ENCODE measurements at places on chromosomes 3 and 15. TPM values are rescaled to one million over a fixed set of nuclear protein-coding genes. Genes with fewer than 3 reads are reported as not detected.

MST1R gene
- total RNA-seq = 38.1 TPM

DNA sequence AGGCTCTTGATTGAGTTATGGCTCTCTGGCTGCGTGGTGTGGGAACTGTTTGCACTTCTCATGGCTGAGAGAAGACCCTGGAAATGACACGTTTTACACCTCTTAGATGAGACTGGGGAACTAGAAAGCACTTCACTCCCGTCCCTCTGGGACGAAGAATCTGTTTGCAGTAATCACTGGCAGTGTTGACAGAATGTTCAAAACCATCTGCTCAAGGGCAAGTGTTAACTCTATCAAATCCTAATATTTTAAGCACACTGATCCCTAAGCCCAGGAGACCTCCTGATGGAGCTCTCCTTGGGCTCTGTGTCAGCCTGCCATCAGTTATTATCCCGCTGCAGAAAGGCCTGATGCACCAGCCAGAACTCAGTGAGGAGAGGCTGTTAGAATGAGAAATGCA lies 323.8 kb upstream of the DNAJC19 start:
- no peak for DNase-seq

- no peak for DNase-seq
Observed at GRCh38 chr3:44584646-44585501, at the start of gene ZNF660. Gene ZNF660, plus strand, starts transcription at chr3:44584964. Its CDS starts 9,230 bp downstream, at chr3:44594194.

MTFMT gene
- total RNA-seq = 18.7 TPM

GMNC gene
- 0.25 TPM for total RNA-seq

DNA sequence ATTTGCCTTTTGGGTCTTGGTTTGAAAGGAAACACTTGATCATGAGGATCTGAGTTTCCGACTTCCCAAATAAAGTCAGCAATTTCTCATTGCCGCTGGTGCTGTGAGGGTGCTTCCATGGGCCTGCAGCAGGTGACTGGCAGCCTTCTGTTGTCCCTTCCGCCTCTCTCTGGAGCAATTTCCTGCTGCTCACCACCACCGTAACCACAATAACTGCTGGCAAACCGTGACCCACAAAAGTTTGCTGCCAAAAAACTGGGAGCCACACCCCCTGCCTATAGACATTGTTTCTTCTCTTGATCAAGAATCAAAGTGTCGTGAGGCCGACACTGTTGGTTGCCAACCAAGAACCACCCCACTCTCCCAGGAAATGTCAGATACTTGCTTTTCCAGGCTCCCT lies 164.0 kb downstream of the NR2F2 start:
- DNase-seq = no peak

- no peak for DNase-seq
Observed at GRCh38 chr3:180311242-180311641, 274.5 kb upstream of the PEX5L start.

ARNT2 gene
- 8.1 TPM for total RNA-seq

DNA sequence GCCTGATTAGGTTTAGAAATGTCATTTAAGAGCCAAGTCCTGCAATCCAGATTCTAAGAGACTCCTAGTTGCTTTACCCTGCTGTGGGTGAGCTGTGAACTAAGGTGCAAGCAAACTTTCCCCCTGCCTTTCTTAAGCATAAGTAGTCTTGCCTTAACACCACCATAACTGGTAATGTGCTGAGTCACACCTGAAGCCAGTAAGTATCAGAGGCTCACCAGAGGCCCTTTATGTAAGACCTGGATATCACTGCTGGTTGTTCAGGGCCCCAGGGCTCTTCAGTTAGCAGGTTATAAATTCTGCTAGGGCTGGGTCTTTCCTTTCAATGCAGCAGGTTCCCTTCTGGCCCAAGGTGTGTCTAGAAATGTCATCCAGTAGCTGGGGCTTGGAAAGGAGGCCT lies 509.9 kb downstream of the VGLL3 start:
- no peak for DNase-seq

- DNase-seq = peak; percentile 70
Observed at GRCh38 chr3:51340013-51340829, 44.9 kb upstream of the MANF start.

DNA sequence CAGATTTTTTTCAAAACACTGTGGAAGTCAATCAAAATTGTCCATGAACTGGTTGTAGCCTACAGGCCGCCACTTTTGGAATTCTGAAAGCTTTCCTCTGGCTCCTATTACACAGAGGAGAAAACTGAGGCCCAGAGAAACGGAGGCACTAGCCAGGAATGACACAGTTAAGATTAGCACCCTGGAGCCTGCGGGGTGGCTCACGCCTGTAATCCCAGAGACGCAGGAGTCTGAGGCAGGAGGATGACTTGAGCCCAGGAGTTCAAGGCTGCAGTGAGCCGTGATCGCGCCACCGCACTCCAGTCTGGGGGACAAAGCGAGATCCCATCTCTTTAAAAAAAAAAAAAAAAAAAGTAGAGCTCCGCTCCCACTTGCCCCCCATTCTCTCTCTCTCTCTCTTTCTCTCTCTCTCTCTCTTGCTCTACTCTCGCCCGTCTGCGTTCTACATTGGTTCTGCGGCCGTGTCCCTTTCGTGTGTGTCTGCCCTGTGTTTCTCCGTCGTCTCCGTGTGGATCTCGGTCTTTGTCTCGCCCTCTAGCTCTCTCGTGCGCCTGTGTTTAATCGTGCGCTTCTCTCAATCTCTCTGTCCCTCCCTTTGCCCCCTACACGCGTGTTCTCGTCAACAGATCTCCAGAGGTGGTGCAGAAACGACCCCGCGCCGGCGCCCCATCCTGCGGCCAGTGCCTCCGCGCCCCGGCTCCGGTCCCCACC lies 512 bp upstream of the TRH start:
- no peak for DNase-seq

SCAMP5 gene
- total RNA-seq = 6.6 TPM

CKMT1A gene
- total RNA-seq = 37.6 TPM

MYEF2 gene
- 7.1 TPM for total RNA-seq

DNA sequence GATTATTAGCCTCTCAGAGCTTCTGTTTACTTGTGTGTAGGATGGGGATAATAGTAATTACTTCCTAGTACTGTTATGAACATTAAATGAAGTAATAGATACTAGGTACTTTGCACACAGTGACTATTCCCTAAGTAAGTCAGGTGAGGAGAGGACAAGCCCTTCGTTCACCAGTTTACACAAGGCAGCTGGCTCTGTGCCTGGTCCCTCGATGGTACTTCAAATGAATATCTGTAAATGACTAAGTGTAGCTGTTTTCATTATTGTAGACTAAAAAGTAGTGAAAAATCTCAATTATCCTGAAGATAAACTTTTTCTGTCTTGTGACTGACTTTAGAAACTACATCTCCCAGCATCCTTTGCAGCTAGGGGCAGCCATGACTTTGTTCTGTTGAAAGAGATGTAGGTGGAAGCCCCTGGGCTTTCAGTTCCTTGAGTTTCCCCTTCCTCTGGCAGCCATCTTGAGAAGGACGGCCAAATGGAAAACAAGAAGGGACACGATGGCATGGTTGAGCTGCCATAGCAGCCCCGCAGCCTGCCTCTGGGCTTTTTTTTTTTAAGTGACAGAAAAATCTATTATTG lies 11.7 kb upstream of the WNT7A start:
- DNase-seq = no peak

DNA sequence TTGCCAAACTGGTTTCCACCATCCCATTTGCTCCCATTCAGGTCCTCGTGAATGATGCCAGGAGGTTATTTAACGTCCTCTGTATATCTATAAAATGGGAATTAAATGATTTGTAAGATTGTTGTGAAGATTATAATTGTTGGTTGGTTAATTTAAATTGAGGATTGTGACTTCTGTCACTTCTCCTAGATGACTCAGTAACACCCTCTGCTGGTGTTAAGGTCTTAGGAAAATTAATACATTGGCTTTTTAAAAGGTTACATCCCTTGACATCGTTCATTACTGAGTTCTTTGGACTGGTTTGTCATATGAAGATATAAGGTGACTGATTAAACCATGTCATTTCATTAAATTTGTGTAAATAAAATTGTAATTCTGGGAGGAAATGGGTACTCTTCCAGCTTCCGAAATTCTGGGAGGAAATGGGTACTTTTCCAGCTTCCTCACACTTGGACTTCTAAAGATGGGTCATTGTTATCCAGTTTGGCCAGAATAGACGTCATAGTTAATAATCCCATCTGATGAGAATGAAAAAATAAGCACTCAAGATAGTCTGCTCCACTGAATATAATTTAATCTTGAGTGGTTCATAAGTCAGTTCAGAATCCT lies 33.3 kb upstream of the PAQR5 start:
- no peak for DNase-seq

GRCh38 chr3:69490971-69491370 lies 105.1 kb upstream of the FRMD4B start:
- DNase-seq = no peak

- DNase-seq = no peak
Observed at GRCh38 chr3:182136008-182136910, 424.5 kb downstream of the SOX2 start.

SUSD5 gene
- 0.98 TPM for total RNA-seq

DNA sequence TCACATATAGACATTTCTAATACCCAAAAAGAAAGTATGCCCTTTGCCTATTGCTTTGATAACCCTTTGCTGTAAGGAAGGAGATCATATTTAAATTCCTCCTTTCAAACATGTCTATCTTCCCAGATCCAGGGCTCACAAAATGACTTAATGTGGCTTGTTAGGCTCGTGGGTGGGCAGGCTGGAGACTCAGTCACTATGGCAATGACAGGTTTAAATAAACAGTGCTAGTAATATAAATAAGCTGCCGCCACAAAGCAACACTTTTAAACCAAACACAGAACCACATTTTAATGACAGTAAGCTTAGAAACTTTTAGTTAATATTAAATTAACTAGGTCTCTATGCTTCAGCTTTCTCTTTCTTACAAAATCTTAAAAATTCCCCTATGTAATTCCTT lies 616.0 kb upstream of the NAALADL2 start:
- DNase-seq = no peak

SLC28A2 gene
- not detected for total RNA-seq

TNNC1 gene
- 1.7 TPM for total RNA-seq

REC114 gene
- not detected for total RNA-seq

- DNase-seq = no peak
Observed at GRCh38 chr15:90844696-90845095, 23.7 kb upstream of the FURIN start.

DNA sequence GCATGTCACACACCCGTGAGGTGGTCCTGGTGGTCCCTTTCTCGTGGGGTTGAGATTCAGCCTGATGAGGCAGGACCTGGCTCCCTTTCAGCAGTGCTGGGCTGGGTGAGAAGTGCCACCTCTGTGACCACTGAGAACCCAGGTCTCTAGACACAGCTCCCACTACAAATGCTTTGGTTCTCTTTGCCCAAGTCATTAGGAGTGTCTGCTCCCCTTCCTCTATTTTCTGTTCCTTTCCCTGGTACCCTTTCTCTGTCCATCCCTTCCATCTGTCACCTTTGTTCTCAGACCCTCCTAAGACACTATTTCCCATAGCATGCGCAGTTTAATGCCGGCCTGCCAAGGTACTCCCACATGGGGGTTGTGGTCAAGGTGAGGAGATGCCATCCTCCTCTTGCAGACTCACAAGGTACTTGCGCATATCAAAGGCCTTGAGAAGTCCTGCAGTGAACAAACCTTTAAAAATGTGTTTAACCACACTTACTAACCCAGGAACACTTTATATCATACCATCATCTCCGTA lies 297.7 kb downstream of the LRTM1 start:
- no peak for DNase-seq

CHRM5 gene
- not detected for total RNA-seq

GRK7 gene
- total RNA-seq = 0.98 TPM

DNA sequence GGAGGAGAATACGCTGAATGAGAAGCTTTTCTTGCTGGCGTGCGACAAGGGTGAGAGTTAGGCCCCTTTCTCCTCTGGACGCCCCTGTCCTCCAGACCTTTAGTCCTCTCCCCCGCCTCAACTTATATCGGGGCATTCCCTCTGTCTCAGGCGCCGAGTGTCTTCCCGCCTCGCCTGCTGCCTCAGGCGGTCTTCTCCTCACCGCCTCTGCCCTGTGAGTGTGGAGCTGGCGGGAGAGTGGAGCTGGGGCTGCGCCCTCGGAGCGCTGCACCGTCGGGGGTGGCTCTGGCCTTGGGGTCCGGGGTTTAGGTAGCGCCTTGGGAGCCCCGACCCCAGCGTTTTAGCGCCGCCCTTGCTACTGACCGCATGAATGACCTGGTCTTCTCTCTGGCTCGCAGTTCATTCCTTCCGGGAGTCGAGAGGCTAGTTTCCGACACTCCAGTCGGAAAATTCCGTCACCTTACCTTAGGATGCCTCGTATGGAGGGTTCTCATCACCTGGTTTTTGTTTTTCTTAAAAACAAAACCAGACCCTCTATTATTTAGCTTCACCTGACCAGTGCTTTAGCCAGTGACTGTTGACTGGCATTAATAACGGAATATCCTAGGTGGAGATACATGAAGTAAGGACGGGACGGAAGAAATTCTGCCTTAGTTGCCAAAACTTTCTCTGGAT lies 985 bp downstream of the TRPC1 start:
- DNase-seq = peak; percentile 87

ARGFX gene
- total RNA-seq = not detected

- DNase-seq = no peak
Observed at GRCh38 chr15:81807806-81808205, 238.0 kb downstream of the MEX3B start.

IGDCC3 gene
- 0.49 TPM for total RNA-seq

DNA sequence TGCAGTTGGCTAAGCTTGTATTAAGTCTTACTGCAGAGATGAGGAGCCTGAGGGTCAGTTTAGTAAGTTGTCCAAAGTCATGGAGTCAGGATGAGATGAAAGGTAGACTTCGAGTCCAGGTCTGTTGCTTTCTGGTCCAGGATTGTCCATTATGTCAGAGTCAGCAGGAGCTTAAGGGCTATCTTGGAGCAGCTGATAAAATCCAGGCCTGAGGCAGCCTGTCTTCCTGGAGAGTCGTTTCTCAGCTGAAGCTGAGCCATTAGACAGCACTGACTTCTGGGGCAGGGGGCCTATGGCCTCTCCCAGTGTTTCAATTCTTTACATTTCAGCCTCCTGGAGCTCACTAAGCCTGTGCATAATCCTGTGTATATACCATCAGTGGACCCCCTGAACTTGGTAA lies 219.5 kb upstream of the GAP43 start:
- no peak for DNase-seq

DNA sequence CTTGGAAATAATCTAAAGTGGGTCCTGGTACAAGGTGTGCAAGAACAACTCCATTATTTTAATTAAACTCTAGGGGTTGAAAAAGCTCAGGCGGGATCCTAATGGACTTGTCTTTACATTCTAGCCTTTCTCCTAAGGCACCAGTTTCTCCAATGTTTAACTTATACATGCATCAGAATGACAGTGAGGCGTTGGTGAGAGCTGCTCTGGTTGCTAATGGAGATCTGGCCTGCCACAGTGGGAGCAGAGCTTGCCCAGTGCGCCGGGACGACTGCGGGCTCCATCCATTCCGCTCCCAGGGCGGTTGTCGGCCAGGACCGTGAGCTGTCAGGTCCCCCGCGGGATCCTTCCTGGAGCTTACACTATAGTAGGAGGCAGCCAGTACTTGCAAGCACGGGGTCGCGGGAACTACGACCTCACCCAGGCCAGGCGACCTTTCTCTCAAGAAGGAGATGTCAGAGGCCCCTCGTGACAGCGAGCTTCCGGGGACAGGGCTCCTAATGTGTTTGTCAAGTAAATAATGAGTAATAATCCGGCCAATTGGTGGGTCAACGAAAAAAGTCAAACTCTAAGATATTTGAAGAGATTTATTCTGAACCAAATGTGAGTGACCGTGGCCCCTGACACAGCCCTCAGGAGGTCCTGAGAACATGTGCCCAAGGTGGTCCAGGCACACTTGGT lies 991 bp upstream of the HIGD1A start:
- no peak for DNase-seq

Data from vagina (tissue), 2 donors.